ENCODE measurements at places on chromosomes 7 and 10.

DNA sequence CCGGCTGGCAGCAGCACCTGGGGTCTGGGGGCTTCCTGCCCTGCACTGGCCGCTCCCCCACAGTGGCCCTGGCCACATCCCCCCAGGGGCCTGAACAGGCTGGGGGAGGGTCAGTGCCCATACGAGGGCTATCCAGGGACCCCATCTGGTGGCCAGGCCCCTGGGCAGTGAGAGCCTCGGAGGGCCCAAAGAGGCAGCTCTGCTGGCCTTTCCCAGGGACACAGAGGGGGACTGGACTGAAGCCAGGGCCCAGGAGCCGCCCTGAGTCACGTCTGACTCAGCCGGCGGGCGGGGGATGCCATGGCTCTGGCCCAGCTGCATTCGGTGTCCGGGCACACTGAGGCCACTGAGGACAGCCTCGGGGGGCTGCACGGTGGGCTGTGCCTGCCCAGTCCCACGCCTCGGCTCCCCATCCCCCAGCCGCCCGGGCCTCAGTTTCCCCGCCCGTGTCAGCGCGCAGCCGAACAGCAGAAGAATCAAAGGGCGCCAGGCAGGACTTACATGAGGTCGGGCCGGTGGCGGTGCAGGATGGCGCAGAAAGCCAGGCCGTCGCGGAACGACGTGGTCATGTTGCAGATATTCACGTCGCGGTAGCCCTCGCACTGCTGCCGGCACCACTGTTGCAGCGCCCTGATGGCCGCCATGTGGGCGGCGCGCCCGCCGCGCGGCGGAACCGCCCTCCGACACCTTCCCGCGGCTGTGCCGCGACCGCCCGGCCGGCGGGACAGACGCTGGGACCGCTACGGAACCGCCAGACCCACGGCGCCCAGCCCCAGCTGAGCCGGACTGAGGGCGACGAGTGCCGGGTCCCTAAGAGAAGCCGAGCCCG is at the start of gene MICALL2:
MICALL2 (minus strand) TSS at position 788 of the 829 bp plus-strand sequence; CDS start at position 644, 144 bp downstream.
- DNase-seq = peak; percentile 74

DNA sequence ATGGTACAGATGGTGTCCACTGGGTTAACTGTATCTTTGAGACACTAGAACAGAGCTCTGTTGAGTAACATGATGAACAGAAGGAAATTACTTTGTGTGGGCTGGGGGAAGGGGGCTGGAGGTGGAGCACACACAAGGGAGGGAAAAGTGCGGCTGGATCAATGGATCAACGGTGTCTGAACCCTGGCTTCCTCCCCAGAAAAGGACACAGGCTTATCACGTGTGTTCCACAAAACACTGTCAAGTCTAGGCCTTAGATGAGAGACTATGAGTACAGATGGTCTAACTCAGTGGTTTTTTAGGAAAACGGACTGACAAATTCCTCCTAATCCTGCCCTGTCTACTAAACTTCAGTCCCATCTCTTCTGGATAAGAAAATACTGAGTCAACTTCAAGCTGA is 27.8 kb downstream of the HSPB1 start:
- DNase-seq = no peak

DNA sequence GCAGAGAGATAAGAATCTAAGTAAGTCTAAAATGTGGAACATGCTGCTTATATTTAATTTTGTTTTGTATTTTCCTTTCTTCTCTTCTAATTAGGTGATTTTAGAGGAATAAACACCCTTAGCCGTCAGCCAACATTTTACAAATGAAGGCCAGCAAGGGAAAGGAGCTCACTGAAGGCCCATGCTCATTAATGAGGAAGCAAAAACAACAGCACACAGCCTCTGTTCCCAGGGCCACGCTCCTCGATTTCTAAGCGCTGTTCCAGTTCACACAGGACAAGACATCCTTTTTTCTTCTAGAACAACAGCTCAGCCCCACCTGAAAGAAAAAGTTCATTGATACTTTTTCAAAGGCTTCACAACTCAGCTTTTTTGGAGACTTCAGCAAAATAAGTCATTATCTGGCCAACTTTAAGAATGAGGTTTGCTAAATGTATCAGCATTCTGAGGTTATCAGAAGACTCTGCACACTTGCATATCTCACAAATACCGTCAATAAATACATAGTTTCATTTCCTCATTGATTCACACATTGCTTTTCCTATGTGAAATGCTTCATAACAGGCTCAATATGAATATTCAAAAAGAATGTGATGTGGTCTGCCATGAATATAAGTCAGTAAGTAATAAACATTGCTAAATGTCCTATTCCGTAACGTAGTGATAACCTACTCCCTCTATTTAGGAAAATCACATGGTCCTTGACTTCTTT is 34.8 kb upstream of the SFMBT2 start:
- no peak for DNase-seq

DNA sequence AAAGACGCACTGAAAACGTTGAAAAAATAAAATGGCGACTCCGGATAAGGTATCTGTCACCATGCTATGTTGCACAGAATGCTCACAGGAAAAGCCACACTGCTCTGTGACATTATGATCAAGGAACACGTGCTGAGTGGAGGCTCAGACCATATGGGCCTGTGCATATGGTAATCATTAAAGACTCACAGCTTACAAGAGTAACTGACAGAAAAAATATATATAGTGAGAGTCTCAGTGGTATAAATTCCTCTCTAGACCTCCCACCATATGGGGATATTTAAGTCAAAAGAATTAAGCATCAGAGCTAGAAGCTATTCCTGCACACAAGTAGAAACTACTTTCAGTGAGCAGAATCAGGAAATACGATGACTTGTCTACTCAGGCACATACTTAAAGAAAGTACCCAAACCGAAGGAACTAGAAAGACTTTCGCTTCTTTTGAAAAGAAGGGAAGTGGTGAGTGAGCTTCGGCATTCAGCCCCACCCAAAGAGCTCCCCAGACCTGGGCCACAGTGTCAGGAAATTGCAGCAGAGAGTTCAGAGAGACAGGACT is 65.1 kb upstream of the MPP7 start:
- DNase-seq = no peak

GRCh38 chr10:116613471-116613870 is 7.3 kb upstream of the PNLIPRP2 start:
- DNase-seq = no peak

GRCh38 chr7:7127773-7128172 is 54.6 kb upstream of the C1GALT1 start:
- DNase-seq = no peak

DNA sequence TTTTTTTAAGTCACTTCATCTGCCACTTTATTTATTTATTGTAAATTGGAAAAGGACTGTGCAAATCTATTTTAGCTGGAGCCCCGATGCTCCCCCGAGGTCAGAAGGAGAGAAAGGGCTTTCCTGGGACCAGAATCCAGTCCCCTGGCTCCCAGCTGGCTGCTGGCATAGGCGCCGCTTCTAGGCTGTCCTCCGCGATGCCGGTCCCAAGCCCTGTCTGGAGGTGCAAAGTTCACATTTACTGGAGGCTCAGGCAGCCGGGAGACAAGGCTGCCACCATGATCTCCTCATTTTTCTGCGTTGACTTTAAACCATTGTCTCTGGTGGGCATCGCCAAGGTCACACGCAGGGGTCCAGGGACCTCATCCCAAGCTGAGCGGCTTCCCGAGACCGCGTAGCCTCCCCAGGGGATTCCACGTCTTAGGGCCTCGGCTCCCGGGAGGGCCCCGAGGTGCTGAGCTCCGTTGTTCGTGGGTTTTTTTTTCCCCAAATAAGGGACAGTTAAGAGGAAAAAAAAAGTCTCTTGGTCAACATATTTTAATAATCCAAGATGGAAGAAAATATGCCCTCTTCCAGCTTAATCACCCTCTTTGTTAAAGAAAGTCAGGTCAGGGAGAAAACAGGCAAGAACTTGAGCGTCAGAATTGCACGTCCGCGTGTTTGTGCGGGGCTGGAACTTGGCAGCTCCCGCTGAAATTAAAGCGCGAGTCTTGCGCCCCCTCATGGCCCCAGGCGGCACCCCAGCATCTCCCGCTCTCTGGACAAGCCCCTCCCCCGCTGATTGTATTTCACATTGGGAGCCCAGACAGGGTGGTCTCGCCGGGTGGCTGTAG is 11.9 kb downstream of the RGR start:
- DNase-seq = no peak

DNA sequence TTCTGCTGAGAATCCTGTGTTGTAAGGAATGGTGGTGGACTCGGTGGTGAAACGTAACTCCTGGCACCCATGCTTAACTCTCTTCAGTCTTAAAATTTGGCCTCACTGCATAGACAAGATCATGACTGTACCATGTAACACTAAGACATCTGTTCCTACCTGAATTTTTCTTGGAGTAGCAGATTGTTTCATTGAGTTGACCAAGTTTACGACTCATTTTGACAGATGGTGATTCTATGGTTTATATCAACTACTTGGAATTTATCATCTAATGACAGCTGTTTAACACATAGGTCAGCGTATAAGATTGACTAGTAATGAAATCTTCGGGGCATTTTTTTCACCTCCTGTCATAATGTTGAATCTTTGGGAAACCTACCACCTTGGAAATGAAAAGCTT is 184.2 kb downstream of the CELF2 start:
- no peak for DNase-seq

- DNase-seq = no peak
Observed at GRCh38 chr7:44385434-44386138, 60.2 kb upstream of the CAMK2B start.

DNA sequence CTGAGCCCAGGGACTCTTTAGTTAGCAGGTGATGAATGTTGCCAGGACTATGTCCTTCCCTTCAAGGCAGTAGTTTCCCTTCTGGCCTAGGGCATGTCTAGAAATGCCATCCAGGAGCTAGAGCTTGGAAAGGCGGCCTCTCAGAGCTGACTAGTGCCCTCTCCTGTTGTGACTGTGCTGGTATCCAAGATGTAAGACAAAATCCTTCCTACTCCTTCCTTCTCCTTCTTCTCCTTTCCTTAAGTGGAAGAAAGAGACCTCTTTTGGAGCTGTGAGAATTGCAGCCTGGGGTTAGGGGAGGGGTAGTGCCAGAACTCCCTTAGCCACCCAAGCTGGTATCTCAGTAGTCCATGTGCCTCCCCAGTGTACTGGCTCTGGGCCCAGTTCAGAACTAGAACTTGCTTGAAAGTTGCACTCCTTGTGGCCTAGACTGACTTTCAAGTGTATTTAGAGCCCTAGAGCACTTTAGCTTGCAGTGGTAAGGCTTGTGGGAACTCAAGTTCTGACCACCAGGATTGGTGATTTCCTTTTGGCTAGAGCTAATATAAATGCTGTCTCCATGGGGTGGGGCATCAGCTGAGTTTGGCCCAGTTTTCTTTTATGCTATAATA is 118.8 kb downstream of the NPSR1 start:
- DNase-seq = no peak

GRCh38 chr7:99112097-99112496 is 31.8 kb downstream of the SMURF1 start:
- DNase-seq = peak; percentile 23

DNA sequence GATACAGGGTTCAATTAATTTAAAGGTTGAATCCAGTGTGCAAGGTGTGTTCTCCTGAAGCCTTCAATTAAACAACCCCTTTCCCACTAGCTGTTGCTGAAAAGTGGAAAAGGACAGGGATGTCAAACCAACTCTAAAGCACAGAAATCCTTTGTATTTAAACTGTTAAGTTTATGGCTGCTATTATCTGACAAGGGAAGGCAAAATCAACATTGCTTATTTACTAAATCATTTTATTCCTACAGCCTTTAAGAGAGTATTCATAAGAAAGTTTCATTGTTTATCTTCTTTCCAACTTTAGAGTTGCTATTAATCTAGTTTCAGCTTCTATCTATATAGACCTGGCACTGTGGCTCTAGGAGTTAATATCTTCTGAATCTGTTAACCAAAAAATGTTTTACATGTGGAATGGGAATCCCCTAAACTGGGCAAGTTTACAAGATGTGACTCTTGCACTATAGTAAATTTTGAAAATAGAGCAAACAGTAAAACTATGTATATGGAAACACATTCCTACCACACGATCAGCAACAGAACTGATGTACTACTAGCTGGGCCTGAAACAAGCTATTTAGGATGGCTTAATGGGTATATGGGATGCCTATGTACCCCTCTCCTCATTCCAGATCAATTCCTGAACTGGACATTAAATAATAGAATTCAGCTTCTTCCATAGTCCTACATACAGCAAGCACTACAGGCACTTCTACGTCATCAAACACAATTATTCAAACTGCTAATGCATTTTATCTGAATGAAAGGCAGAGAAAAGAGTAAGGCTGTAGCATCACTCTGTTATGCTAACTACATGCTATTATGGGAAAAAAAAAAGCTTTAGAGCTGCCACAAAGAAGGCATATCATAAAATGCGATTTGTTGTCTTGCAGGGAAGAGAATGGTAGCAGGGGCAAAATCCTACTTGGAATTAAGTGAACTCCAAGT is 52.8 kb downstream of the CDK6 start:
- DNase-seq = no peak

- no peak for DNase-seq
Observed at GRCh38 chr7:26760501-26760900, 103.9 kb downstream of the SKAP2 start.

- DNase-seq = no peak
Observed at GRCh38 chr7:19508821-19509220, 200.0 kb downstream of the POLR1F start.

GRCh38 chr7:50409856-50410745 is 40.0 kb downstream of the FIGNL1 start:
- DNase-seq = no peak

GRCh38 chr10:17255512-17255911 is 27.5 kb downstream of the VIM start:
- no peak for DNase-seq
